Gastrocnemius medialis (tissue), 4 donors: ENCODE measurements at places on chromosomes 6 and 20. TPM values are rescaled to one million over a fixed set of nuclear protein-coding genes. Genes with fewer than 3 reads are reported as not detected.

EZR gene
- total RNA-seq, result 18.1 TPM

LY6G6D gene
- total RNA-seq, result not detected

DNA sequence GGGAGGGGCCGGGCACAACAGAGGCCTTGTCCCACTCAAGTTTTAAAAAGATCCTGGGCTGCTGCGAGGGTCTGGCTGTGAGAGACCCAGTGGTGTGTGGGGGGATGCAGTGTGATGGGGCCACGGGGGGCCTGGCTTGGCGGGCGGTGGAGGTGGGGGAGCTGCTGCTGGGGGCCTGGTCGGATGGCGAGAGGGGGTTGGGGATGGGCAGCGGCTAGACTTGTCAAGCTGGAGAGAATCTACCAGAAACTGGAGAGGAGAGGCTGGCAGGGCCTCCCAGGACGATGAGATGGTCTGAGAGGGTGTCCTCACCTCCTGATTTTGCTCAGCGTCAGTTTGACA lies 5.1 kb downstream of the RPS21 start:
- no peak overlapping the region for H3K27ac ChIP-seq
- peaks cover 32% of the 10 kb centered on the region for H3K36me3 ChIP-seq

DNA sequence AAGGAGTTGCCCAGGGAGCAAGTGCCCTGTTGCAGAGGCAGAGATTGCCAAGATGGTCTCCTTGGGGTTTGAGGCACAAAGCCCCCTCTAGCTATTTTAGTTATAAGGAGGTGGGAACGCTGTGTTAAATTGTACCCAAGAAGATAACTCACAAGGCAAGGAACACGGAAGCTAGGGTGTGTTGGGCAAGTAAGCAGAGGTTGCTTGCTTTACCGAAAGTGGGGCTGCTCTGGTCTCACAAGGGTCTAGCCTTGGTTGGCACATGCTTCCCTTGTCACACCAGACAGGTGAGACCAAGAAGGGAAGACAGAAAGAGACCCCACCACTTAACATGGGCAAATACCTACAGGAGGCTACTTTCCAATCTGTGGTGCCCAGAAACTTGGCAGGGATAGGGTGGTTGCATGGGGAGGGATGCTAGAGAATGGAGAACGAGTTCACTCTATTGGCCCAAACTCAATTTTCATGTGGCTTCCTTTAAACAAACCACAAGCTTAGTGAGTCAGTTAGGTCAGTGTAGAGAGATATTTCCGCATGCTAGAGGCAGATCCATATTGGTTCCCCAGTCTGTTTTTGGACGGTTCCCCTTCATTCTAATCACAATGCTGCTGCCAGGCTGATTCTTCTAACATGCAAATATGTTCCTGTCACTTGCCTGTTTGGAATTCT lies 42.4 kb downstream of the PLAGL1 start:
- H3K36me3 ChIP-seq, result no peaks in the 10 kb centered on the region
- H3K27ac ChIP-seq, result no peak overlapping the region
- no peak overlapping the region for H3K4me3 ChIP-seq
- DNase-seq, result no peak
- no peaks in the 10 kb centered on the region for H3K27me3 ChIP-seq

MMUT gene
- 6.7 TPM for total RNA-seq

DNA sequence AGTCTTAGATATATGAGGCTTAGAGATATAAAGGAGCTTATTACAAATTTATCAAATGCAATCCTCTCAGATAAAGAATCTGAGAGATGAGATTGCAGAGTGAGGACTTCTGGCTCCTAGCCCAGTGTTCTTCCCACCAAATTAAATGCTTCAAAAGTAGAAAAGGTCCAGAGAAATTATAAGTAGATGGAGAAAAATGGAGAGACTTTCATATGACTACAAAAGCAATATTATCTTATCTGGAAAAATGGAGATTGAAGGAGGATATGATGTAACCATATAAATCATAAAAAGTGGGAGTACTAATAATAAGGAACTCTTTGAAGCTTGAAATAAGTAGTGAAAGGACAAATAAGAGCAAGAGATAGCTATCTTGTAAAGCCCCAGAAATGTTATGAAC lies 2.8 kb downstream of the KCTD20 start:
- no peak overlapping the region for H3K27ac ChIP-seq
- H3K4me3 ChIP-seq, result no peak overlapping the region
- peaks cover 9% of the 10 kb centered on the region for H3K36me3 ChIP-seq

DNA sequence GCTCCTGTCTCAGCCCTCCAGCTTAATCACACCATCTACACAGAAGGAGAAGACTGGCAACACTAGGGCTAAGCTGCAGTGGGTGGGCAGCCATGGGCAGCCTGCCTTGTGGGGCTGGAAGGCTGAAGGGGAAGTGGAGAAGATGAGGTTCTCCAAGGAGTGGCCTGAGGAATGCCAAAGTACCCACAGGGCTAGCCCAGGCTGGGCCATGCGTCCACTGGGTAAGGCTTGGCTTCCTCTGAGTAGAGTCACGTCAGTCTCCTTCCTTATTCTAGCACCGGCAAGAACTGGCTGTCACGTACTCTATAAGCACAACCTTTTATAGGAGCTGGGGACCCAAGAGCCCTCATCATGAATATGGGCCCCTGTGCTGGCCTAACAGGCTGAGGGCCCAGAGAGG lies 110.6 kb upstream of the SIRPA start:
- no peak overlapping the region for H3K27ac ChIP-seq
- H3K36me3 ChIP-seq, result no peaks in the 10 kb centered on the region
- H3K27me3 ChIP-seq, result peaks cover 5% of the 10 kb centered on the region
- DNase-seq, result no peak

- peaks cover 98% of the 10 kb centered on the region for H3K4me1 ChIP-seq
- peak overlapping the region; percentile 57 for H3K27ac ChIP-seq
- H3K36me3 ChIP-seq, result no peaks in the 10 kb centered on the region
Observed at GRCh38 chr6:108627692-108628550, 67.2 kb downstream of the FOXO3 start.

DNA sequence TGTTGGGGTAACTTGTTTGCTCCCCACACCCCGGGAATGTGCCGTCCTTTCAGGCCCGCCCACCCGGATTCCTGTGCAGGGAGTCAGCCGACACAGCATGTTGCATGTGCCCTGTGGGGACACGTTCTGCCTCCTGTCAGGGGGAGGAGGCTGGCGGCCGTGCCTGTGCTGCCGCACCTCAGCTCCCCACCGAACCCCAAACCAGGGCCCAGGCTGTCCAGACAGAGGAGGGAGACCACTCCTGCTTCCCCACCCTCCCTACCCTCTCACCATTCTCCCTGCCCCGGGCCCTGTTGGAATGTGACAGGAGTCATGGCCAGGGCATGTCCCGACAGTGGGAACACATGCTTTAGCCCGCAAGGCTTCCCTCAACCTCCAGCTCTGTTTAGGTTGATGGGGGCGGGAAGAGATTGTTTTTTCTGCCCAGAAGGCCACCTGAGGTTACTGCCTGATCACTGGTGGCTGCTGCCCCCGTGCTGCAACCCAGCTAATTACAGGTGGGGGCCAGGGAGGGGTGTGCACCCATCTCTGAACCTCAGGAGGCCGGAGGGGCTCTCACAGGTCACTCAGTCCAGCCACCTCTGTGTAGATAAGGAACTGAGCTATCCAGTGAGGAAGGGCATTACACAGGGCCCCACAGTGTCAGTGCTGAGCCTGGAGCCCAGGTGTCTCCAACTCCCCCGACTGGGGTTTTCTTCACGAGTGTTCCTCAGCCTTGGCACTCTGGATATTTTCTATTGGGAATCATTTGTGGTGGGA lies 13.6 kb downstream of the LRRC73 start:
- DNase-seq, result no peak
- H3K27ac ChIP-seq, result no peak overlapping the region
- peaks cover 14% of the 10 kb centered on the region for H3K4me1 ChIP-seq
- no peaks in the 10 kb centered on the region for H3K27me3 ChIP-seq
- H3K36me3 ChIP-seq, result no peaks in the 10 kb centered on the region

GRCh38 chr6:138271451-138271850 lies 53.2 kb upstream of the PBOV1 start:
- H3K27me3 ChIP-seq, result no peaks in the 10 kb centered on the region
- no peaks in the 10 kb centered on the region for H3K36me3 ChIP-seq
- no peak overlapping the region for H3K27ac ChIP-seq

RAET1G gene
- total RNA-seq, result not detected

DNA sequence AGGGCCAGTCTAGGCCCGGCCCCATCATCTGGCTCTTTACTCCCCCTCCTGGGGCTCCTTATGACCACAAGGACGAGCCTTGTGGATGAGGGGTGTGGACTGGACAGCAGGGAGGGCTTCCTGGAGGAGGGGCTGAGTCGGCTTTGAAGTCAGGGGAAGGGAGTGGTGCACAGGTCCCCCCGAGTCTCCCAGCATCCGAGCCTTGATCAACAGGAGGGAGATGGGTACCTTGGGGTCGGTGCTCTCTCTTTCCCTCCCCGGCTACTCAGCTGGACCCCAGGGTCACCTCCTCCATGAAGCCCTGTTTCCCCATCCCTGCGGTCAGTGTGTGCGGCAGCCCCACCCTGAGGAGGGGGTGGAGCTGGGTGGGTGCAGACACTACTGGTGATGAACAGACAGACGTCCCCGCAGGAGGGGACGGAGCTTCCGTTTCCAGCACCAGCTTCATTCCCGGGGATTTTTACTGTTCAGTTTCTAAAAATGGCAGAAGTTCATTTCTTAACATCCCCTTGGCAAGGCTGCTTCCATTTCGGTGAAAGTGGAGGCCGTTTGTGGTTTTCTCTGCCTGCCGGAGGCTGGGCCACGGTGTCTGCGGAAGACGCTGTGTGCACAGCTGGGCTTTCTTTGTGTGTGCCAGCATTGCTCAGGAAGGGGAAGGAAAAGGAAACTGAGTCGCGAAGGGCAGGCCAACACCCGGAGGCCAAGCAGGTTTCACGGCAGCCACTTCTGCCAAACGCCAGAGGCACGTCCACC lies 19.6 kb downstream of the NTSR1 start:
- DNase-seq, result no peak
- H3K4me1 ChIP-seq, result no peaks in the 10 kb centered on the region
- H3K4me3 ChIP-seq, result no peak overlapping the region

- H3K36me3 ChIP-seq, result no peaks in the 10 kb centered on the region
- no peak for DNase-seq
- H3K27ac ChIP-seq, result no peak overlapping the region
- H3K27me3 ChIP-seq, result no peaks in the 10 kb centered on the region
- no peak overlapping the region for H3K4me3 ChIP-seq
Observed at GRCh38 chr6:38133932-38134703, 314.6 kb downstream of the ZFAND3 start.

- DNase-seq, result no peak
- no peak overlapping the region for H3K27ac ChIP-seq
- peaks cover 5% of the 10 kb centered on the region for H3K27me3 ChIP-seq
- no peaks in the 10 kb centered on the region for H3K4me1 ChIP-seq
- H3K36me3 ChIP-seq, result no peaks in the 10 kb centered on the region
- no peak overlapping the region for H3K4me3 ChIP-seq
Observed at GRCh38 chr20:57024849-57025248, 241.6 kb downstream of the BMP7 start.

- no peaks in the 10 kb centered on the region for H3K4me1 ChIP-seq
- H3K4me3 ChIP-seq, result no peak overlapping the region
- H3K36me3 ChIP-seq, result no peaks in the 10 kb centered on the region
- peak overlapping the region; percentile 38 for H3K27ac ChIP-seq
- H3K27me3 ChIP-seq, result no peaks in the 10 kb centered on the region
Observed at GRCh38 chr6:74805916-74806696, 399.7 kb downstream of the COL12A1 start.

DNA sequence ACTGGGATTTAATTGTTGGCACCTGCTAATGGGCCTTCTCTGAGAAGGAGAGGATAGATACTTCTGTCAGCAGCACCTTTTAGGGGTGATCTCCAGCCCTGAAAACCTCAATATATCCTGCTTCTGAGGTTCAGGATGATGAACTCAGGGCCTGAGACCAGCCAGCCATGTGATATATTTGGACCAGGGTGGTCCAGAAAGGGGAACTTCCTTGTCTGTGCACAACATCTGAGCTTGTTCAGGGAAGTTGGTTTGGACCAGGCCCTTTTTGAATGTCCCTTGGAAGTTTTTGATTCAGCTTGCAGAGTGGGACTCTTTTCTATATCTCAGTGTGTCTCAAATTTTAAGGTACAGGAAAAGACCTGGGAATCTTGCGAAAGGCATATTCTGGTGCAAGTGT lies 85.8 kb downstream of the GFRA4 start:
- no peak for DNase-seq
- H3K4me3 ChIP-seq, result no peak overlapping the region
- H3K4me1 ChIP-seq, result no peaks in the 10 kb centered on the region

HLA-DOB gene
- not detected for total RNA-seq

GRCh38 chr6:149752600-149753373 lies 3.2 kb downstream of the PCMT1 start:
- peaks cover 47% of the 10 kb centered on the region for H3K4me1 ChIP-seq
- H3K4me3 ChIP-seq, result no peak overlapping the region
- H3K27me3 ChIP-seq, result no peaks in the 10 kb centered on the region
- no peak for DNase-seq
- H3K27ac ChIP-seq, result peak overlapping the region; percentile 99

ZSCAN9 gene
- total RNA-seq, result 4.9 TPM

GRCh38 chr20:49712646-49712995 lies 1.1 kb downstream of the B4GALT5 start:
- no peak for DNase-seq
- peak overlapping the region; percentile 78 for H3K4me3 ChIP-seq
- peak overlapping the region; percentile 98 for H3K27ac ChIP-seq
- H3K4me1 ChIP-seq, result peaks cover 50% of the 10 kb centered on the region

REM1 gene
- 1.2 TPM for total RNA-seq

GRCh38 chr6:24883618-24884017 lies 52.1 kb downstream of the RIPOR2 start:
- no peaks in the 10 kb centered on the region for H3K27me3 ChIP-seq
- no peak overlapping the region for H3K27ac ChIP-seq
- peaks cover 31% of the 10 kb centered on the region for H3K4me1 ChIP-seq
- no peak overlapping the region for H3K4me3 ChIP-seq
- no peak for DNase-seq

RIMS4 gene
- total RNA-seq, result not detected

DNA sequence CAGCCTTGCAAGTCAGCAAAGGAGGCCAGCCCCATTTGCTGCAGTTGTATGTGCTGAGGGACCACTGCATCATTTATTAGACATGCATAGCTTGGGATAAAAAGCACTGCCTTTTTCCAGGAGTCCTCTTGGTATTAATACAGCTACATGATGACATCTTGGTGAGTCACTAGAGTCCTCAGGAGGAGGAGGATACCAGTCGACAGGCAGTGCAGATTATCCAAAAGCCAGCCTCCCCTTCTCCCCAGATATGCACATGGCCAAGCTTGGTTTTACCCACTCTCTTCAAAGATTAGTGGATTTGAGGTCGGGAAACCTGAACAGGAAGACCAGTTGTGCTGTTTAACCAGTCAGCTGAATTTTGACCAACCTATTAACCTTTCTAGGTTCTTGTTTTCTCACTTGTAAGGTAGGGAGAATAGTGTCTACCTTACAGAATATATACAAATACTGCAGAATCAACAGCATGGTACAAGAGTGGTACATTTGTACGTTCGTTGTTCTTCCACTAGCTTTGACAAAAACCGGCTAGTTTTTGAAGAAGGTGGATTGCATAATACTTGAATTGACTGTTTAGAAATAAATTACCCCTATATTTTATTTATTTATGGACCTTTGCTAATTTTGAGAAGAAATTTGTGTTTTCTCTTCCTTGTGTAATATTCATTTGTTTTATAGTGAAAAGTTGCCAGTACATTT lies 31.9 kb downstream of the VAPB start:
- peaks cover 12% of the 10 kb centered on the region for H3K36me3 ChIP-seq
- no peak overlapping the region for H3K4me3 ChIP-seq
- no peak overlapping the region for H3K27ac ChIP-seq
- peaks cover 12% of the 10 kb centered on the region for H3K4me1 ChIP-seq
- H3K27me3 ChIP-seq, result no peaks in the 10 kb centered on the region
- no peak for DNase-seq

GRCh38 chr6:139249395-139249794 lies 42.4 kb downstream of the TXLNB start:
- DNase-seq, result no peak
- H3K4me3 ChIP-seq, result no peak overlapping the region
- H3K27ac ChIP-seq, result peak overlapping the region; percentile 84
